ENCODE measurements at places on chromosomes 4 and X.

- DNase-seq: no peak
Observed at GRCh38 chr4:70938086-70938485, 35.9 kb downstream of the MOB1B start.

DNA sequence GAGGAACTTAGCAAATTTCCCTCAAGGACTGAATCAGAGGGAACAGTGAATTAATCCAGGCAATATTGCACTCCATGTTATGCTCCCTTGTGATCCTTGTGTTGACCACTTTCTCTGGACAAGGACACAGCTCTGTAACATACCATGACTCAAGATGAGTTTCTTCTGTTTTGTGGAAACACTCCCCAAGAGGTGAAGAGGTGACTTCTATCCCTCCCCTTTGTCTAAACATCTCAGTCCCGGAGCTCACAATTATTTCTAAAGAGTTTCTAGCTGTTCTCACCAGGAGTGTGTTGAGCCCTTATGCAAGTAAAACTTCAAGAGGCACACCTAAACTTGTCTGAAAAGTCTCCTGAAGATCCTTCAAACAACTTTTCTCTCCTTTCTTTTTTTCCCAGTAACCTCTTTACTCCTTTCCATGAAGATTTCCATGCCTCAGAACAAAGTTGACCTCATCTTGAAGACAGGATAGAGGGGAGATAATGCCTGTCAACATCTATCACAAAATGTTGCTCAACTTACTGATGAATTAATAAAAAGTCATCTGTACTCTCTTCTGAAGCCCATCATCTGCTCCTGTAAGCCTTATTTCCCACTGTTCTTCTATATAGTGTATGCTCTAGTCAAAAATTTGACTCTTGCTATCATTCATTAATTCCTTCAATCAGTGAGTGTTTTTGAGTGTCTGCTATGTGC is 429.1 kb downstream of the SPRY1 start:
- no peak for DNase-seq

DNA sequence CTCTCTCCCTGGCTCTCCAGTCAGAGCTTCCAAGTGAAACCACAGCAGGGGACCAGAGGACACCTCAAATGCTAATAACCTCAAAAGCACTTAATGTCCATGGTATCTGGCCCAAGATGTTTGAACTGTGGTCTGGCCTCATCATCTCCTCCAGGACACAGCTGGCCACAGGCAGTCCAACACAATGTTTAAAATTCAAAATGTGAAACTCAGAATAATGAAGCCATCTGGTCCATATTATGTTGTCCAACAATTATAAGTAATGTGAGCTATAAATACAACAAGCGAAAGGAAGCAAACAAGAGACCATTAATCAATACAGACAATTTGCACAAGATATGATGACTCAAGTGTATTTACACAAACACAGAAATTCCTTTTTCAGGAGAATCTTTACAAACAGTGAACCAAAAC is 90.7 kb upstream of the S100G start:
- DNase-seq: no peak

DNA sequence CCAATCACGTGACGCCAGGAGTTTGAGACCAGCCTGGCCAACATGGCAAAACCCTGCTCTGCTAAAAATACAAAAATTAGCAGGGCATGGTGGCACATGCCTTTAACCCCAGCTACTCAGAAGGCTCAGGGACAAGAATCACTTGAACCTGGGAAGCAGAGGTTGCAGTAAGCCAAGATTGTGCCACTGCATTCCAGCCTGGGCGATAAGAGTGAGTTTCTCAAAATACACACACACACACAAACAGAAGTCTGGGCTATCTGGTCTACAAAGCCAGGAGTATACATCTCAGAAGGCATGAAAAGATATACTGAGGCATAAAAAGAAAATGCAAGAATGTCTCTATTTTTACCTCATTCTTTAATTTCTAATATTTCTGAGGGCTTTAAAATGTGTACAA is 11.3 kb downstream of the YTHDC1 start:
- DNase-seq: no peak

DNA sequence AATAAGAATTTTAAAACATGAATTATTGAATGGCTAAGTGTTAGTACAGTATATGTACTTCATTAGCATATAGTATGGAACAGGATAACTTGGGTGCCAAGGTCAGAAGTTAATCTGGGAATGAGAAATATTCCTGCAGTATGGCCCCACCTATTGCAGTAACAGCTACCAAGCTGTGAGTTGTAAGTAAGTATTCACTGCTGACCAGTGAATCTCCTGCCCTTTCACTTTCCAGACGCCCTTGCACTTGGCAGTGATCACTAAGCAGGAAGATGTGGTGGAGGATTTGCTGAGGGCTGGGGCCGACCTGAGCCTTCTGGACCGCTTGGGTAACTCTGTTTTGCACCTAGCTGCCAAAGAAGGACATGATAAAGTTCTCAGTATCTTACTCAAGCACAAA is 105.1 kb downstream of the NFKB1 start:
- DNase-seq: no peak

GRCh38 chrX:87397103-87397886 is 120.3 kb upstream of the KLHL4 start:
- no peak for DNase-seq

DNA sequence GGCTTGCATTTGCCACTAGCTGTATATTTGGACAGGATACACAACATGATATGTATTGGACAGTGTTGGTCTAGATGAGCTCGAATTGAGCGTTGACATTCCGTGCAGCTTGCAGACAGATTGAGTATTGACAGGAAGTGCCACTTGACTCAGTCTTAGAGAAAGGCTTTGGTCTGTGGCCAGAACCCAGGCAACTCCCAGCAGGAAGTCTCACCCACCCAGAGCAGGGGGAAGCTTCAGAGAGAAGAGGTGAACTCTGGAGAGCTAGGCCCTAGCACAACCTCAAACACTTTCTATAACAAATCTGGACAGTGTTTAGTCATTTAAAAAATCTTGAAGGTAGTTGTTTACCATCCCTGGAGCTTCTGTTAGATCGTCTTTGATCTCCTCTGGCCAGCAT is 280.5 kb downstream of the FBXW7 start:
- DNase-seq: peak; percentile 17

GRCh38 chr4:81505004-81505598 is 33.4 kb upstream of the RASGEF1B start:
- peak; percentile 40 for DNase-seq

DNA sequence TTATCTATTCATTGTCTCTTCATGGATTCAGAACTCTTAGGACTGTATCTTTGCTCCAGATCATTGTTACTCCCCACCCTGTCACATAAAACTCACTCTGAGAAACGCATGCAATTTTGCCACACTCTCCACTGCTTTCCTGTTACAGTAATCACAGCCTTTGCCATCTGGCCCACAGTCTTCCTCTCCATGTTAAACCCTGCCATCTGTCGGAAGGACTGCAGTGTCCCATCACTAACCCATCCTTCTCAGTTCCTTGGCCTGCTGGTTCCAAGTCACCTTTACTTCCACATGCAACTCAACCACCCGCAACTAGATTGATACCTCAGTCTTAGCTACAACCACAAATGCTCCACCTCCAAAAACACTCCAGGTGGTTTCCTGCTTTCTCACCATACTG is 308.7 kb upstream of the FAM241A start:
- no peak for DNase-seq

DNA sequence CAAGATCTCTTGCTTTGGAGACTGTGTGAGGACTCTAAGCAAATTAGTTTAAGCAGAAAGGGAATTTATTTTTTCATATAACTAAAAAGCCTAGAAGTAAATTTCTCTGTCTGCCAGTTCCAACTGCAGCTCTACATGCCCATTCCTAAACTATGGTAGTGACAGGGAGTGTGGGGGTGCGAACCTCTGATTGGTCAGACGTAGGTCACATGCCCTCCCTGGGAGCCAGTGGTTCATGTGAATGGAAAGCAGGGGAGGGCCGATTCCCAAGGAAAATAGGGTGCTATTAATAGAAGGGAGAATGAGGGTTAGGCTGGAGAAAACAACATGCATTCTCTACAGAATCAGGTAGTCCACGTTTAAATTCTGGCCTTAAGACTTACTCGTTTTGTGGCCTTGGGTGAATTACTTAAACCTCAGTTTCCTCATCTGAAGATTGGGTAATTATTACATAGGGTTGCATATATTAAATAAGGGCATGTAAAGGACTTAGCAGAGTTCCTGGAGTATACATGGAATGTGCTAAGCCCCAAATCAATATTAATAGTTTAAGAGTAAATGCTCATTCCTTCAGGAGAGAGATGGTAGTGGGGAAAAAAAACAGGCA is 7.2 kb downstream of the RAB33B start:
- DNase-seq: no peak

DNA sequence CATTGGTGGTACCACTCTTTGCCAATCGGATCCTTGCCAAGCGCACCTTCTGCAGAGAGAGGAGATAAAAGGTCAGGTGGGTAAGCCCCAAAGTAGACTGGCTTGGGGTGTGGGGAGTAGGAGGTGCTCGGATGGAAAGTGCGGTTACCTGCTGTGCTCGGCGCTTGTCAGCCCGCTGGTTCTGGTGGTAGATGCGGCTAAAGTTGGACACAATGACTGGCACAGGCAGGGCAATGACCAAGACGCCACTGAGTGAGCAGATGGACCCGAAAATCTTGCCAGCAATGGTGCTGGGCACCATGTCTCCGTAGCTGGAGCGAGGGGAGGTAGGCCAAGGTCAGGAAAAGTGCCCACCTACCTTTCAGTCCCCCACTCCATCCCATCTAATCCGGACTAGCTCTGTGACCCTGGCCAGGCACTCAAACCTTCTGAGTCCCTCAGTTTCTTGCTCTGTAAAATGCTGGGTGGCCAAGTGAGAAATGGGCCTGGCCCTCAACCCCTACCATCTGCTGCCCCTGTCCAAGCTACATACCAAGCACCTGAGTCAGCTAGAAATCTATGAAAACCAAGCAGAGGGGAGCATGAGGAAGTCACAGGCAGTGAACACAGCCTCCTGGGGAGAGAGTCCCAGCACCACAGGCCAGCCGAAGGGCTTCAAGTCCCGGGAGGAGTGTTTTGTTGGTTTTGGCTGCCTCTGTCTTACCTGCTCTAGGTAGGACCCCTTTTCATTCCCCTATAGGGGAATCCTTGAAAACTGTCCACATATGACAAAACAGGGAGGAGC is 4.7 kb downstream of the KCND1 start:
- DNase-seq: no peak

- DNase-seq: no peak
Observed at GRCh38 chr4:105510245-105510644, 36.4 kb upstream of the PPA2 start.

GRCh38 chrX:9885150-9885549 is 82.0 kb upstream of the CLDN34 start:
- peak; percentile 23 for DNase-seq

DNA sequence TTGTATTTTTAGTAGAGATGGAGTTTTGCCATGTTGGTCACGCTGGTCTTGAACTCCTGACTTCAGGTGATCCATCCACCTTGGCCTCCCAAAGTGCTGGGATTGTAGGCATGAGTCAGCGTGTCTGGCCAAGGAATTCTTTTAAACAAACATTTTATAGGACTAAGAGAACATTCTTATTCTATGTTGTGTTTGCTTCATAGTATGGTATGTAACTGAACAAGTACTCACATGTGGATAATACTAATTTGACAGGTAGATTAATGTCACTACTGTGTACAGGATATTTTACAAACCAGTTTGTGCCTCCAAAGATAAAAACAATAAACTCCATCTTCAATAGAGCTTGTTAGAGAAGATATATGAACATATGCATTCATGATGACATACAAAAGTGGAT is 1353.4 kb downstream of the PCDH7 start:
- no peak for DNase-seq

DNA sequence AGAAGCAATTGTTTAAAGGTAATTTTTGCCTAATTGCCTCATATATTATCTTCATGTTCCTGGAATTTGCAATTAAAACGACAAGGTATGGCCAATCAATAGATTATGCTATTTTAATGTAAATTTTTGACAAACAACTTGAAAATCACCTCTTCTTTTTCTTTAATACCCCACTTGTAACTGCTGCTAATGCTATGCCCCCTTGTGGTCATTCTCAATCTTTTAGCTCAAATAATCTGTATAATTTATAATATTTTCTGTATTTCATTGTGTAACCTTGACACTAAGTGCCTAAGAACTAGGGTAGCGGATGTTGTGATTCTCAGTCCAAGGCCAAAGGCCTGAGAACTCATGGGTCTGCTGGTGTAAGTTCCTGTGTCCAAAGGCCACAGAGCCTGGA is 831.7 kb upstream of the POU3F4 start:
- no peak for DNase-seq
